ENCODE measurements at places on chromosomes 5 and 9.

GRCh38 chr9:77305622-77306400 lies 128.5 kb downstream of the VPS13A start:
- peak; percentile 76 for DNase-seq

DNA sequence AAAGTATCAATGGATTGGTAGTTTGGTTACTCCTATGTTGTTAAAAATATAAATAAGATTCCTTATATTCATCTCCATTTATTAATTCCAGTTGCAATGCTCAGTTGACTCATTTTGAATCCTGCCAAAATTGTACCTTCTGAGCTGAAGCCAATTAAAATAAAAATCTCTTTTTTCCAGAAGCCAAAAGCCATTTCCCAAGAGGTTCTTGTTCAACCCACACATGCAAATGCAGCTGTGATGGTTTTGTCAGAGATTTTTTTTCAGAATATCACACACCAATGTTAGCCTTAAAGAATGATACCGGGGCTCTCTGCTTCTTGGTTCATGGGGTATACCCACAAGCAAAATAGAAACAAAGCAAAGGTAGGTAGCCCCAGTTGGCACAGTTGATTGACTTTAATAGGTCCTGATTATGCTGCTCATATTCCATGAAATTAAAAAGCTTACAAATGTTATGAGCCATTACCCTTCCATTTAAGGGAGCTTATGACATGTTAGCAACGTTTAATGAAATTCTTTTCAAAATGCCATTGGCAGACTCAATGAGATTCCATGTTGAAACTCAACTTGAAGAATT lies 208.0 kb downstream of the SGCD start:
- peak; percentile 86 for DNase-seq

DNA sequence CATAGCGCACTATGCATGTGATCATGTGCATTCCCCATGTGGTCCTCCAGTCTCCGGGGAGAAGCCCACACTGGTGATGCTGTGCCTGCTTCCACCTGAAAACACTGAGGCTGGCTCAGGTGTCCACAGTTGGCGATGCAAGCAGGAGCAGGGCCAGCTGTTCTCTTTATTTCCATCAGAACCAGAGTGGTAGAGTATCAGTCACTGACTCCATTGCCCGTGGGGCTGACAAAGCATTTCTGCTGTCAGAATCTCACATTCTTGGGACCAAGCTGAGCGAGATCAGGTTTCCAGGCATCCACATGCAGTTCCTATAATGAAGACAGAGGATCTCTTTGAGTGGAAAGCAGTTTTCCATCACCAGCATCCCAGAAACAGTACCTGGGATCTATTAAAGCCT lies 52.5 kb downstream of the GADD45G start:
- no peak for DNase-seq

DNA sequence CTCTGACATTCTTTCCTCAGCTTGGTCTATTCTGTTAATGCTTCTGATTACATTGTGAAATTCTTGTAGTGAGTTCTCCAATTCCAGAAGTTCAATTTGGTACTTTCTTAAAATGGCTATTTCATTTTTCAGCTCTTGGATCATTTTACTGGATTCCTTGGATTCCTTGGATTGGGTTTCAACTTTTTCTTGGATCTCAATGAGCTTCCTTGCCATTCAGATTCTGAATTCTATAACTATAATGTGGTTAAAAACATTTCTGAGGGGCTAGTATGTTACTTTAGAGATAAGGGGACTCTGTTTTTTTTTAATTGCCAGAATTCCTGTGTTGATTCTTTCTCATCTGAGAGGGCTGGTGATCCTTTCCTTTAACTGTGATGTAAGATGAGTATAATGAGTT lies 136.4 kb downstream of the MCTP1 start:
- DNase-seq: peak; percentile 32

GRCh38 chr5:35369965-35370790 lies 139.9 kb upstream of the PRLR start:
- no peak for DNase-seq

GRCh38 chr9:1495282-1496030 lies 445.3 kb downstream of the DMRT2 start:
- no peak for DNase-seq

DNA sequence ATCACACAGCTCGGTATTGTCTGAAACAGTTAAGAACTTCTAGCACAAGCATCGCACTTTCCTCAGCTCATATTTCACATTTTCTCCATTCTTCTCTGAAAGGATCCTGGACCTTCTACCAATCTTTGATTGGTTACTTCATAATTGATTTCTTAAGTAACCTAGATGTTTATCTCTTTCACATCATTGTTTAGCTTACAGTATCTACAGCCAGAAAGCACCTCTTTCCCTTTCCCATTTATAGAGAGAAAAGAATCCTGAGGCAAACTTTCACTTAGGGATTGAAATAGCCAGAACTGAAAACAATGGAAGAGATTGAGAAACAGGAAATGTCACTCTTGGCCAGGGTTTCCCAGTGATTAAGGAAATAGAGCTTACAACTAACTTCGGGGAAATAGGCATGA lies 2.5 kb downstream of the IL33 start:
- DNase-seq: peak; percentile 37

- DNase-seq: no peak
Observed at GRCh38 chr9:98781588-98782383, 14.6 kb downstream of the ANKS6 start.

DNA sequence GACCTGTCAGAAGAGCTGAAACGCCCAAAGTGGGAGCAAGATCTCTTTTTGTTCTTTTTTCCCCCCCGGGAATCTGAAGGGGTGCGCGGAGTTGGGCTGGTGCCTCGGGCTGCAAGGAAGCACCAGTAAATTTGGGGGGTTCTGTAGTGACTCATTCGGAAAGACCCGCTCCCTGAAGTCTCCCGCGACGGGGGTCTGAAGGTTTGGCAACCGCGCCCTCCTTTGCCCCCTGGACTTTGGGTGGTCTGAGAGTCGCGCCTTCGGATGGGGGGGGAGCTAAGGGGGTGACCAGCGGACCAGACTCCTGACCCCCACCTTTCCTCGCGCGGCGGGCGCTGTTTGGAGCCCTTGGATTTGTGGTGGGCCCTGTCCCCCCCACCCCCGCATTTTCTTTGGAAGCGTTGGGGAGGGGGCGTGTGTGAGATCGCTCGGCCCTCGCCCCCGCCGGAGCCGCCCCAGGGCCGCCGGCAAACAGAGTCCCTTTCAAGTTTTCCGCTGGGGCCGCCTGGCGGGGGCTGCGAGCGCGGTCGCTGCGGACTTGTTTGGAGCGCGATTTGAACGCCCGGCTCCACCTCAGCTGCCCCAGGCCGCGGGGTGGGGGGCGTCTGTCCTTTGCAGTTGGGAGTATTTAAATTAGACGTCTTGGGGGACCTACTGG lies 2.0 kb downstream of the CXXC5 start:
- no peak for DNase-seq

- no peak for DNase-seq
Observed at GRCh38 chr9:120158221-120158620, 421.7 kb downstream of the CDK5RAP2 start.

GRCh38 chr9:13568841-13569601 lies 289.5 kb upstream of the MPDZ start:
- no peak for DNase-seq

DNA sequence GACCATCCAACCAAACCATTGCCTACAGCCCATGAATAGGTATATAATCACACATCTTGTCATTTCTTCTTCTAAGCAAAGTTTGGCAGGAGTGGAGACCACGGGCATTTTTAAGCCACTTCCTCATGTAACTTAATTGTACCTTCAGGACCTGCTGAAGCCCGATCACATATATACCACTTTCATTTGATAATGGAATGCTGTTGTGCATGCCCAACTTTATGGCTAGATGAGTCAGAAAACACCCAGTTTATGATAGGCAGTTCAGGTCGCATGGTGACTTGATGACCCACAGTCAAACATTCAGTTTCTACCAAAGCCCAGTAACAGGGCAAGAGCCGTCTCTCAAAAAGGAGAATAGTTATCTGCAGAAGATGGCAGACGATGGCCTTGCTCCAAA lies 2295.0 kb upstream of the ACO1 start:
- no peak for DNase-seq

DNA sequence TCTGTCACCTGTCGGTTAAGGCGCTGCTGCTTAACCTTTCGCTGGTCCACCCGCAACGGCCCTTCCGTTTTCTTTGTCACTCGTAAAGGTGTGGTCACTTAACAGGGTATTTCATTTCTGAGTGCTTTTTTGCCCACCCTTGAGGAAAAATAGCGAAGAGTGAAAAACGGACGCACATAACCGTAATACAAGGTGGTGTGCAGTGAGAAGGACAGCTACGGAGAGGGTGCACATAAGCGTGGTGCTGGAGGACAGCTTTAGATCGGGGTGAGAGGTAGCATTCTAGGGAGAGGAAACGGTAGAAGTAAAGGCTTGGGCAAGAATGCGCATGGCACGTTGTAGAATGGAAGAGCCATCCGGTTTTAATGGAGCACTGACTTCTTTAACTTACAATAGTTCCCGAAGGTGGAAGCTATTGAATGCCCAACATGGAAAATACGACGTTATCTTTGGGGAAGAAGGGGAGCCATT lies 761 bp downstream of the CCT5 start:
- no peak for DNase-seq

DNA sequence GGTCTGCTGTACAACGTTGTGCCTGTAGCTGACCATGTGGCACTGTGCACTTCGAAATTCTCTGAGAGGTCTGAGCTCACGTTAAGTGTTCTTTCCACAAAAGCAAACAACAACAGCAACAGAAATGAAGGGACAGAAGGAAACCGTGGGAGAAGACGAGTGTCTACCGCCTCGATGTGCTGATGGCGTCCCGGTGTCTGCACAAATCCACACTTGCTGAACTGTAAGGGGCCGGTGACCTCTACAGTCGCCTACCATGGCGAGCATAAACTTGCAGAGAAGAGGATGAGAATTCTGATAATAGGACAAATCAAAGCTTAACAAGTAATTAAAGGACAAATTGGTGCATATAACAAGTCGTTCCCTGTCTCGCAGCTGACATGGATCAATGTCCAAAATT lies 114.0 kb downstream of the ADAMTS2 start:
- no peak for DNase-seq

GRCh38 chr5:151139646-151140045 lies 17.9 kb downstream of the ANXA6 start:
- no peak for DNase-seq
